Retinal pigment epithelial cell (primary cell): ENCODE measurements at places on chromosomes 7 and 10.

GRCh38 chr10:126570621-126571602 is 99.6 kb downstream of the C10orf90 start:
- DNase-seq, result no peak

GRCh38 chr10:96789571-96790108 is 42.5 kb upstream of the LCOR start:
- no peak for DNase-seq

DNA sequence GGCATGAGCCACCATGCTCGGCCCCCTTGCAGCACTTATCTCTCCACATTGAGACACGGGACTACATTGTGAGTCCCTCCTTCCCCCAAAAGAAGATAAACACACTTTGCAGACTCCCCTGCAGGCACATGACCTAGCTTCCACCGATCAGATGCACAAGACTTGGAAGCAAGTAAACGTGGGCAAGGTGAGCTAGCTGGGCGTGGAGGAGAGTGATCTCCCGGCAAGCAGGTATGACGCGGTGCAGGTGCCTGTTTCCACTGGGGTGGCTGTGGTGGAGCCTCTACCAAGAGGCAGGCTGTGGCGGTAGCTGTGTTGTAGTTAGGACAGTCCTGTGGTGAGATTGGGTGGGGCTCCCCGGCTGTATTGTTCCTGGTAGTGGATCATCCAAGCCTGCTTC is 7.7 kb upstream of the COMTD1 start:
- DNase-seq, result no peak

DNA sequence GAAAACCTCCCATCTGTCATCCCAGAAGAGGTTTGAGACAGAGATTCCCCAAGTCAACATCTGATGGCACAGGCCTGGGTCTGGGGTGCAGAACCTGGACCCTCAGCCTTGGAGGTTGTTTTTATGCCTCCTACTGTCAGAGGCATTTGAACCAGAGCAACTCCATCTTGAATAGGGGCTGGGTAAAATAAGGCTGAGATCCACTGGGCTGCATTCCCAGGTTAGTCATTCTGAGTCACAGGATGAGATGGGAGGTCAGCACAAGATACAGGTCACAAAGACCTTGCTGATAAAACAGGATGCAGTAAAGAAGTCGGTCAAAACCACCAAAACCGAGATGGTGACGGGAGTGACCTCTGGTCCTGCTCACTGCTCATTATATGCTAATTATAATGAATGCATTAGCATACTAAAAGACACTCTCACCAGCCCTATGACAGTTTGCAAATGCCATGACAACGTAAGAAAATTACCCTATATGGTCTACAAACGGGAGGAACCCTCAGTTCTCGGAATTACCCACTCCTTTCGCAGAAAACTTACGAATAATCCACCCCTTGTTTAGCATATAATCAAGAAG is 92.0 kb downstream of the ITGA8 start:
- DNase-seq, result no peak

DNA sequence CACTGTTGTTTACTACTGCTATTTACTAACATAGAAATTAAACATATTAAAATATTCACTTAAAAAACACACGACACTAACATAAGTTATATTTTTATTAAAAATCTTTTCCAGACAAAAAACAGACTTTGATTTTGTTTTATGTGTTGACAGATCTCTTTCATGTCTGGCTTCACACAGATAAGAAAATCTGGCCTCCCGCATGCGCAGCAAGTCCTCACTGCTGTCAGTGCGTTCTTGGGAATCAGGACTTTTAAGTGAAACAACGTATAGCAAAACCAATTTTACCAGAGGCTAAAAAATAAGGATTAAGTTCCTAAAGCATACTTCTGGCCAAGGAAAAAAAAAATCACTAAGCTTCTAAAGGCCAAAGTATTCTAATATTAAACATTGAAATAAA is 1.2 kb upstream of the IDI1 start:
- no peak for DNase-seq

DNA sequence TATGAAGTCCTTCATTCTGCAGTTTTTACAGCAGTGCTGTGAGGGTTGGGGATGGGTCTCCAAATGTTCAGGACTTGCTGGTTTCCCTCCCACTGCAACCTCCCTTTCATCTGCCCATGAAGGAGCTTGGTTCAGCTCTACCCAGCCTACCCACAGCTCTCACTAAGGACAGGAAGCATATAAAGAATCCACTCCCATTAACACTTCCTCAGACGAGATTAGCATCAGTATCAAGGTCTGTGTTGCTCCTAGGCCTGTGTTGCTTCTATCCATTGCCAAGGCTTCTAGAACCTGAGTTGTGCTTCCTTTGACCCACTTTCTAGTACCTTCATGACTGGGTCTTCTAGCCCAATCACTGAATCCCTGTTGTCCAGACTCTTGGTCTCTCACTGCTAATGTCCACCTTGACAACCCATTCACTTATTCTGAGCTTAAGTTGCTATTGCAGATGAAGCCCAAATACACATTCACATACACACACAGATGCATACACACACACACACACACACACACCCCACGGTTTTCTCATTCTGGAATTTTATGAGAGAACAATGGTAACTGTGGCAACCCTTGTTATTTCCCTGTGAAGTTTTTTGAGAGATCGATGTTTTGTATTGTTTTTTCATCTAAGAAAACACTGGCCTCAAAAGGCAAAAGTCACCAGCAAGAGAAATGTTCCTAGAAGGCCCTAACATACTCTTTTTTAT is 248.1 kb downstream of the MTERF1 start:
- no peak for DNase-seq

- DNase-seq, result no peak
Observed at GRCh38 chr7:31811650-31812461, 124.8 kb downstream of the PPP1R17 start.

GRCh38 chr7:100679927-100680575 is 6.5 kb downstream of the GNB2 start:
- no peak for DNase-seq
